Mesenchymal stem cell (in vitro differentiated cells and primary cell): ENCODE measurements at places on chromosomes 3 and 15.

GRCh38 chr3:159843840-159844730, 144.6 kb upstream of the IL12A start:
- H3K4me1 ChIP-seq: peaks cover 14% of the 10 kb centered on the region
- DNase-seq: peak; percentile 78
- no peaks in the 10 kb centered on the region for H3K36me3 ChIP-seq
- no peaks in the 10 kb centered on the region for H3K27me3 ChIP-seq
- peak overlapping the region; percentile 20 for H3K27ac ChIP-seq

DNA sequence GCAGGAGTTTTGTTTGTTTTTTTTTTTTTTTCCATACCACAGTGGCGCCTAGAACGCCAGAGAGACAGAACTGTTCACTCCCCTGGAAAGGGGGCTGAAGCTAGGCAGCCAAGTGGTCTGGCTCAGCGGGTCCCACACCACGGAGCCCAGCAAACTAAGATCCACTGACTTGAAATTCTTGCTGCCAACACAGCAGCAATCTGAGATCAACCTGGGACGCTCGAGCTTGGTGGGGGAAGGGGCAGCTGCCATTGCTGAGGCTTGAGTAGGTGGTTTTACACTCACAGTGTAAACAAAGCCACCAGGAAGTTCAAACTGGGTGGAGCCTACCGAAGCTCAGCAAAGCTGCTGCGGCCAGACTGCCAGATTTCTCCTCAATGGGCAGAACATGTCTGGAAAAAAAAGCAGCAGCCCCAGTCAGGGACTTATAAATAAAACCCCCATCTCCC, 29.8 kb downstream of the SPICE1 start:
- H3K36me3 ChIP-seq: peaks cover 30% of the 10 kb centered on the region
- H3K27ac ChIP-seq: no peak overlapping the region
- DNase-seq: no peak
- peaks cover 2% of the 10 kb centered on the region for H3K4me1 ChIP-seq

- peaks cover 6% of the 10 kb centered on the region for H3K4me1 ChIP-seq
- no peaks in the 10 kb centered on the region for H3K36me3 ChIP-seq
- no peak overlapping the region for H3K4me3 ChIP-seq
Measured at GRCh38 chr15:59369597-59369996, 3.1 kb downstream of the MYO1E start.

GRCh38 chr3:136685882-136686281, 66.3 kb downstream of the STAG1 start:
- no peaks in the 10 kb centered on the region for H3K36me3 ChIP-seq
- H3K27me3 ChIP-seq: no peaks in the 10 kb centered on the region
- peaks cover 3% of the 10 kb centered on the region for H3K4me1 ChIP-seq
- no peak overlapping the region for H3K27ac ChIP-seq
- no peak overlapping the region for H3K4me3 ChIP-seq

DNA sequence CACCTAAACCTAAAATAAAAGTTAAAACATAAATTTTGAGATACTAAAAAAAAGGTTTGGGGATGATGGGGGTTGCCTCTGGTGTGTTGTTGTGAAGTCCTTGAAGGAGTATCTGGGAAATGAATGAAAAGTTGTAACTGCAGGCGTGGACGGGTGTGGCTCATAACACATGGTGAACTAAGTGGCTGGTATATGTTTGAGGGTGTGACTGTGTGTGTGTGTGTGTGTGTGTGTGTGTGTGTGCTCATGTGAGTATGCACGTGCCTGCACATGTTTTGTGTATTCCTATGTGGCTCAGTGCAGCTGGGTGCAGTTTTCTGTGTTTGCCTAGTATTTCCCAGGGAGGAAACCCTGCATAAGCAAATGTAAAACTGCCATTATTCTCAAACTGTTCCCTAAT, 229.9 kb upstream of the TRIM42 start:
- no peak overlapping the region for H3K4me3 ChIP-seq
- no peak for DNase-seq
- H3K4me1 ChIP-seq: peaks cover 1% of the 10 kb centered on the region
- no peaks in the 10 kb centered on the region for H3K27me3 ChIP-seq

DNA sequence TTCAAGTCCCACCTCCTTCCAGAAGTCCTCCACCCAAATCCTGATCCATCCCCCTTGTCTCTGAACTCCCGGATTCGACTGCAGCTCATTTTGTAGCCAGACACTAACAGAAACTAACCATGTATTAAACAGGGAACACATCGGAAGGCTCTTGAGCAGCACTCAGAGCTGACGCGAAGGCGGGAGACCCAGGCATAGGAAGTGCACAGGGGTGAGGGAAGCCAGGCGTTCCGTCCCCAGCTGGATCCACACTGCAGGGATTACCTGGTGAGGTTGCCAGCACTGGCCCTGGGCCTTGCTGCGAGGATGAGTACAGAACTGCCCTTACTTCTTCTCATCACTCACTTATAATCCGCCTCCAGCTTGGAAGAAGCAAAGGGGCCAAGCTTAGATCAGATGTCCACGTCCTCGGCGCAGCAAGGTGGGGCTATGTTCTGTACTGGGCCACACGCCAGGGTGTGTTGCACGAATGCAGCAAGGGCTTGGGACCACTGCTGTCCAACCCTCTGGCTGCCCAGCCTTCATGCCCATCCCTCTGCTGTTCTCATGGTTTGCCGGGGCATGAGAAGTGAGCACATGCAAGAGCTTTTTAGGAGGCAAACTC, 124.2 kb upstream of the SMAD3 start:
- DNase-seq: no peak
- H3K4me3 ChIP-seq: no peak overlapping the region
- H3K27ac ChIP-seq: no peak overlapping the region
- no peaks in the 10 kb centered on the region for H3K36me3 ChIP-seq
- H3K4me1 ChIP-seq: peaks cover 10% of the 10 kb centered on the region

DNA sequence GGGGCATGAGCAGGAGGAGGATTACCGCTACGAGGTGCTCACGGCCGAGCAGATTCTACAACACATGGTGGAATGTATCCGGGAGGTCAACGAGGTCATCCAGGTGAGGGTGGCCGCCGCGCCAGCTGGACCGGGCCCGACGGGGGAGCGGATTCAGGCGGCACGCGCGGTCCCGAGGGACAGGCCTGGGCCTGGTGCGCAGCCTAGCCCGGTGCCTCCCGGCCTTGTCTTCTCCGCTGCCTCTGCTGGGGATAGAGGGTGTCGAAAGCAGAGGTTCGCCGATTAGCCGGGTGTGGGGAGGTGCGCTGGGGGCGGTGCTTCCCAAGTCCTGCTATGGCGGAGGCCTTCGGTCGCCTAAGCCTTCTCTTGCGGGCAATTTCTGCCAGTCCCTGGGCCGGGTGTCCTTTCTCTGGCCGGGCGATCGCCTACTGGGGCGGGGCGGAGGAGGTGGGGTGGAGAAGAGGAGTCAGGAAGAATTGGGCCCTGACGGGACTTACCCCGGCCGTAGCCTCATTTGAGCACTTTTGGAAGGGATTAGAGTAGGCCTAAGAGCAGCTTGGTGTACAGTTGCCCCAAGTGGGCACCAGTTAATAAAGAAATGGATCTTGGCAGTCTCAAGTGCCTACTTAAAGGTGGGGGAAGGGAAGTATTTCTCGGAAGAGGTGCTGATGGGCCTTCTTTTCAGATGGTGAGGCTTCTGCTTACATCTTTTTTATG, 940 bp downstream of the ARIH1 start:
- H3K4me3 ChIP-seq: peak overlapping the region; percentile 98
- peaks cover 6% of the 10 kb centered on the region for H3K4me1 ChIP-seq
- H3K27me3 ChIP-seq: no peaks in the 10 kb centered on the region
- peak overlapping the region; percentile 89 for H3K27ac ChIP-seq

- H3K4me3 ChIP-seq: no peak overlapping the region
- no peak overlapping the region for H3K27ac ChIP-seq
- no peaks in the 10 kb centered on the region for H3K27me3 ChIP-seq
- no peaks in the 10 kb centered on the region for H3K4me1 ChIP-seq
- H3K36me3 ChIP-seq: no peaks in the 10 kb centered on the region
- DNase-seq: no peak
Measured at GRCh38 chr15:96860741-96861140, 530.2 kb downstream of the NR2F2 start.

DNA sequence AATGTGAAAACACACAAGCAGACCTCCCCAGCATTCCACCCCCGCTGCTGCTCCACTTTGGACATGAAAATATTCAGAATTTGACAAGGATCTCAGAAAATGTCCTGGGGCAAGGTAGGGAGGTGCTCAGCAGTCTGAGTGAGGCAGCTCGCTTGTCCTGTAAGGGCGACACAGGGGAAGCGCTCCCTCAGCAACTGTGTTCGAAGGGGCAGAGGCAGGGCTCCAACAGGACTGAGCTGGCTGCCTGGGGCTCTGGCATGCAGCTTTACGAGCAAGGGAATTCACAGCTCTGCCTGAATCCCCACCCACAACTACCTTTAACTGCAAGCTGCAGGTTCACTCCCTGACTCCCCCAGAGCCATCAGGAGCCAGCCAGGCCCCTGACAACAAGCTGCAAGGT, 287.0 kb upstream of the LYSMD4 start:
- no peak overlapping the region for H3K27ac ChIP-seq
- H3K27me3 ChIP-seq: no peaks in the 10 kb centered on the region

- H3K27me3 ChIP-seq: no peaks in the 10 kb centered on the region
- no peaks in the 10 kb centered on the region for H3K36me3 ChIP-seq
- H3K4me1 ChIP-seq: peaks cover 2% of the 10 kb centered on the region
- H3K4me3 ChIP-seq: no peak overlapping the region
- no peak overlapping the region for H3K27ac ChIP-seq
- no peak for DNase-seq
Measured at GRCh38 chr15:38530113-38530512, 34.5 kb downstream of the RASGRP1 start.

GRCh38 chr3:112685420-112685819, 44.5 kb upstream of the CCDC80 start:
- H3K27me3 ChIP-seq: no peaks in the 10 kb centered on the region
- peaks cover 2% of the 10 kb centered on the region for H3K4me1 ChIP-seq
- no peak overlapping the region for H3K4me3 ChIP-seq
- no peak overlapping the region for H3K27ac ChIP-seq
- peak; percentile 38 for DNase-seq

- H3K27ac ChIP-seq: no peak overlapping the region
- H3K27me3 ChIP-seq: no peaks in the 10 kb centered on the region
- no peak overlapping the region for H3K4me3 ChIP-seq
- DNase-seq: no peak
- peaks cover 52% of the 10 kb centered on the region for H3K36me3 ChIP-seq
- H3K4me1 ChIP-seq: peaks cover 14% of the 10 kb centered on the region
Measured at GRCh38 chr3:38015485-38015884, 14.0 kb downstream of the PLCD1 start.

- H3K4me1 ChIP-seq: peaks cover 8% of the 10 kb centered on the region
- no peaks in the 10 kb centered on the region for H3K36me3 ChIP-seq
- no peak for DNase-seq
- no peak overlapping the region for H3K4me3 ChIP-seq
- no peak overlapping the region for H3K27ac ChIP-seq
Measured at GRCh38 chr15:64552281-64552948, 92.0 kb downstream of the ZNF609 start.

DNA sequence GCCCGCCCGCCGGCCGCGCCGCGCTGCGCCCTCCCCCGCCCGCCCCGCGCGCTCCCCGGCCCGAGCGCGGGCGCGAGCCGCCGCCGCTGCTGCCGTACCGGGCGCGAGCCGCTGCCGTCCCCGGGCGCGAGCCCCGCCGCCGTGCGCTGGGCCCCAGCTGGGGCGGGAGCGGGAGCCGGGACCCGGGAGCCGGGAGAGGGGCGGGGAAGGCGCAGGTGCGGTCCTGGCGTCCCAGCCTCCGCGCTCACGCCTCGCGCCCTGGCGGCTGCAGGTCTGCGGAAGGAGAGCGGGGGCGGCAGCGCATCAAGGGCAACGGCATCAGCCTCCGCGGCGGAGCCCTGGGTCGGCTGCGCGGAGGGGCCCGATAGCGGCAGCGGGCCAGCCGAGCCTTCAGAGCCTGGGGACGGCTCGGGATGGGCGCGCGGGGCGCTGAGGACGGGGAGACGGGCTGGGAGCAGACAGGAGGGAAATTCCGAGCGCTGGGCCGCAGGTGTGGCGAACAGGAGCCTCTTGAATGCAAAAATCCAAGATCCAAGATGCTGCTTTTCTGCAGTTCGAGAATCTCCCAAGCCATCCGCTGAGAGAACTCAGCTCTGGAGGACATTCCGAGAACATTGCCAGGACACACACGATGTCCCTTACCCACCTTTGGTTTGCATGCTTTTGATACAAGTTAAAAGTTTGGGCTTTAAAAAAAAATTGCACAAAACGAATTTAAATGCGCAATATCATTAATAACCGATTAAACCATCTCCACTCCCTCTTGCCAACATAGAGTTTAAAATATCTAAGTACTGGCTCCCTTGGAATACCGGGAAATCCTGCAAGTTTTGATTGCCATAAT, 251.1 kb downstream of the TJP1 start:
- peaks cover 17% of the 10 kb centered on the region for H3K4me1 ChIP-seq
- peaks cover 68% of the 10 kb centered on the region for H3K27me3 ChIP-seq
- H3K27ac ChIP-seq: no peak overlapping the region
- no peaks in the 10 kb centered on the region for H3K36me3 ChIP-seq

DNA sequence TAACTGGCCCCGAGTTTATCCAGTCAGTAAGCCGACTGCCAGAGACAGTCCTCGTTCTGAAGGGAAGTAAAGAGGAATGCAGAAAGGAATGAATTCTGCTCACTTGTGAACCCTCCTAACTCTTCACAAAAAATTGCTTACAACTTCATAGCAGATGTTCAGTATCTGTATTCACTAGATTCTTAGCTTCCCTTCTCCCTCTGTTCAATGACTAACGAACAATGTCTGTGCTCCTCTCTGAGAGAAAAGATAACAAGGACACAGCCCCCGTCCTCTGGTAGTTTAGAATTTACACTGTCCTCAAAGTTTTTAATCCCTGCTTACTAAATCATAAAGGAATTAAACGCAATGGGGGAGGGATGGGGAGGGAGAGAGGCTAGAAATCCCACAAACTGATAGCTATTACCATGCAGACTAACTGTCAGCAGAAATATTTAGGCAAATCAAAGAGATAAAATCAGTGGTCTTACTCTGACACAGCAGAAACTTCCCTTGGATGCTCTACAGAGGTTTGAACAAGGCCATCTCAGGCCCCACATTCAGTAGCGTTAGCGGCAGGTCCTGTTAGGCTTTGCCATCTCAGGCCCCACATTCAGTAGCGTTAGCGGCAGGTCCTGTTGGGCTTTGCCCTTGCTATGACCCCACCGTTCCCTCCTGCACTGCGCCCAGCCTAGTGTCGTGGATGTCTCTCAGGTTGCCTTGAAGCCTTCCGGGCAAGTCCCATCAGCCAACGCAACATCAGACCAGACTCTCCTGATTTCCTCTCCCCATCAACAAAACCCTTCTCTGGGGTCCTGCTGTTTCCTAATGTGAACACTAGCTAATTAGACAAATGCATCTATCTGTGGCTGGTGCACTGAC, 23.4 kb downstream of the NRROS start:
- no peaks in the 10 kb centered on the region for H3K27me3 ChIP-seq
- H3K4me3 ChIP-seq: no peak overlapping the region
- H3K36me3 ChIP-seq: no peaks in the 10 kb centered on the region
- peaks cover 4% of the 10 kb centered on the region for H3K4me1 ChIP-seq
- no peak overlapping the region for H3K27ac ChIP-seq
- DNase-seq: no peak
